ENCODE measurements at places on chromosomes 4 and X. TPM values are rescaled to one million over a fixed set of nuclear protein-coding genes. Genes with fewer than 3 reads are reported as not detected.

DNA sequence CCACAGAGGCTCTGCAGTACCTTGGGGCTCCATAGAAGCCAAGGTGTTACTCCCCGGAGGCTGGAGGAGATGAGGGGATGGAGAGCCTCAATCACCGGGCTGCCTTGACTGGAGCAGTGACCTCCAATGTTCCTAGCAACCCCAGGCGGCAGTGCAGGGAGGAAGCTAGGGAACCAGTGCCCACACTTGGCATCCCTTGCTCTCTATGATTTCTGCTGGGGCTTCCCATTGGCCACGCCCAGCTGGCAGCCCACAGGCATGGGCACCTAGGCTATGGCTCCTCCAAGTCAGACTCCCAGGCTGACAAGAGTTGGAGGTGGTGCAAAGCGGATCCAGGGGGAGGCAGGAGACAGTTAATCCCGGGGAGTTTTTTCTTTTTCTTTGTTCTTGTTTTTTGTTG, 229.7 kb downstream of the EVC2 start:
- no peak for DNase-seq

- DNase-seq, result no peak
Measured at GRCh38 chr4:122827258-122827878, 737 bp downstream of the FGF2 start.

DNA sequence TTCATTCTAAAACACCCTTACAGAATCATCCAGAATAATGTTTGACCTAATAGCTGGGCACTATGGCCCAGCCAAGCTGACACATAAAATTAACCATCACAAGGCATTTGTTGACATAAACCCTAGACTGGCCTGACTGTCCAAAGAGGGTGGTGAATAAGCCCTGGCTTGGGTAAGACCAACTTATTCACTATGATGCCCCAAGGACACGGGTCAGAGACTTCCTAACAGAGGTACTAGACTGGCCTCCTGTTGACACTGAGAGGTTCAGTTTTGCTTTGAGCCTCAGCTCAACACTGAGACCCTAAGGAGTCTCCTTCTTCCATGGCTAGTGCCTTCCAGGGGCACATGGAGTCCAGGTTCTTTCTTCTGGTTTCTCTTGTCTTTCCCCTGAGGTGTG, 21.3 kb downstream of the FGF2 start:
- no peak for DNase-seq

GRCh38 chr4:141541851-141542250, 94.5 kb upstream of the IL15 start:
- DNase-seq, result no peak

DNA sequence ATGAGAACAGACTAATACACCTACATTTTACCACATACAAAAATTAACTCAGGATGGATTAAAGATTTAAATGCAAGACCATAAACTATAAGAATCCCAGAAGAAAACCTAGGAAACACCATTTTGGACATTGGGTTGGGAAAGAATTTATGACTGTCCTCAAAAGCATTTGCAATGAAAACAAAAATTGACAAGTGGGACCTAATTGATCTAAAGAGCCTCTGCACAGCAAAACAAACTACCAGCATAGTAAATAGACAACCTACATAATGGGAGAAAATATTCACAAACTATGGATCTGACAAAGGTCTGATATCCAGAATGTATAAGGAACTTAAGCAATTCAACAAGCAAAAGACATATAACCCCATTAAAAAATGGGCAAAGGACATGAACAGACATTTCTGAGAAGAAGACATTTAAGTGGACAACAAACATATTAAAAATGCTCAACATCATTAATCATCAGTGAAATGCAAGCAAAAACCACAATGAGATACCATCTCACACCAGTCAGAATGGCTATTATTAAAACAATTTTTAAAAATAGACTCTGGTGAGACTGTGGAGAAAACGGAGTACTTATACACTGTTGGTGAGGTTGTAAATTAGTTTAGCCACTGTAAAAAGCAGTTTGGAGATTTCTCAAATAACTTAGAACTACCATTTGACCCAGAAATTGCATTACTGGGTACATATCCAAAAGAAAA, 221.7 kb upstream of the DIPK2B start:
- no peak for DNase-seq

GRCh38 chr4:69874507-69874906, 14.6 kb upstream of the SULT1E1 start:
- no peak for DNase-seq

DNA sequence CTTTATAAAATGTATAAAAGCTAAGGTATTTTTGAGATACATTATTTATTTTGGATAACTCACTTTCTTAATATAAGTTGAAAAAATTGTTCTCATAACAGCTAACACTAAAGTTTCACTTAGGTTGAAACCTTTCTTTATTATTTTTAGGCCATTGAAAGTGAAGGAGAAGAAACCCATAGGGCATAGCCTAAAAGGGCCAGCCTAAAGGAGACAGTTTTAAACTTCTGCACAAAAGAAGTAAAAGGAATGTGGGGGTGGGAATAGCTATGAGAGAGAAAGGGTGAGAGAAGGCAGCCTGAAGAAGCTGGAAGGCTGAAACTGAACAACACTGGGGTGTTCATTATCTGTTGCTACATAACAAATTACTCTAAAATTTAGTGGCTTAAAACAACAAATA, 57.6 kb upstream of the RAPGEF2 start:
- DNase-seq, result no peak

- no peak for DNase-seq
Measured at GRCh38 chrX:63784902-63785707, at the start of gene ARHGEF9. Gene ARHGEF9 (minus strand): TSS chrX:63785214. CDS start chrX:63785145, 69 bp downstream.

DNA sequence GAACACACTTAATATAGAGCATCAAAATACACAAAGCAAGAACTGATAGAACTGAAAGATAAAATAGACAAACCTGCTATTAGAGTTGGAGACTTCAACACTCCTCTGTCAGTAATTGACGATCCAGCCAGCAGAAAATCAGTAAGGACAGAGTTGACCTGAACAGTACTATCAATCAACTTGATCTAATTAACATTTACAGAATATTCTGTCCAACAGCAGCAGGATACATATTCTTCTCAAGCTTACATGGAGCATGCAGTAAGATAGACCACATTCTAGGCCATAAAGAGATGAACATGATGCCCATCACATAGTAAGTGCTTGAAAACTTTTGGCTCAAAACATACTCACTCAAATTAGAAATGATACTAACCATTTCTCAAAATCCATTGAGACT, 196.7 kb upstream of the KLF3 start:
- no peak for DNase-seq

The SHROOM4 gene
- 39.6 TPM for total RNA-seq

The UGT2B17 gene
- total RNA-seq, result not detected

The SRPX2 gene
- 61.9 TPM for total RNA-seq

The KLB gene
- not detected for total RNA-seq

The SLC10A4 gene
- total RNA-seq, result not detected
